ENCODE measurements at places on chromosomes 7 and 10.
A peak's percentile ranks its signal among the peaks of the same experiment; 100 is the strongest.

- DNase-seq = no peak
Observed at GRCh38 chr7:67019562-67020390, 23.1 kb downstream of the TYW1 start.

GRCh38 chr7:30249316-30249715 is 35.1 kb upstream of the ZNRF2 start:
- no peak for DNase-seq

- no peak for DNase-seq
Observed at GRCh38 chr7:129664029-129665012, 52.8 kb downstream of the NRF1 start.

- DNase-seq = peak; percentile 27
Observed at GRCh38 chr10:86342111-86342863, 24.3 kb downstream of the GRID1 start.

GRCh38 chr7:50349963-50350944 is 45.7 kb downstream of the IKZF1 start:
- no peak for DNase-seq

- DNase-seq = no peak
Observed at GRCh38 chr10:4867520-4868356, 41.7 kb downstream of the AKR1E2 start.

DNA sequence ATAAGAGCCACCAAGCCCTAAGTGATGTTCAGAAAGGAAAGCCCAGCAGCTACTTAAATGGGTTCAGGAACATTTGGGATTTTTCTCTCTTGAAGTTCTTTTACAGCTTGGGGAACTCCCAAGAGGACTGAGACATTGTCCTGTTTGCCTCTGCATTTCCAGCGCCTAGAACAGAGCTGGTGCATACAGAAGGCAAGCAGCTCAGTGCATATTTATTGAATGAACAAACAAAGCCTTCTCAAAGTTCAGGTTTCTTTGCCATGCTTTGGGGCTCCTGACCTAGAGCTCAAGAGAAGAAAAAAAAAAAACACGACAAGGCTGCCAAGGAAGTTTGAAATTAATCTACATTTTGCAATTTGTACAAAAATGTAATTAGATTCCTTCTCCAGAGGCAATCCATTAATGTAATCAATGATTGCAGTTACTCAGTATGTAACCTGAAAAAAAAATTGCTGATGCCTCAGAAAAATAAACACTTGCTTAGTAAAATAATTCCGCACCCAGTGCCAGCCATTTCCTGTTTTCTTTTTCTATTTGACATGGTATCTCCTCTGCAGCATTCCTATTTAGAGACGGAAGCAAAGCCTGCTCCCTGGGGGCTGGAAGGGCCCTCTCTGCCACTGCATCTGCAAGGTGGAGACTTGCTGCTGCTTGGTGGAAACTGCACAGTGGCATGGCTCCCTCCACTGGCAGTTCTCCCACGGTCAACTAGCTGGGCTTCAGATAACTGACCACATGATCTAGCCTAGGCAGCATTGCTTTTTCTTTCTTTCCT is 157.3 kb downstream of the TMEM178B start:
- peak; percentile 46 for DNase-seq

DNA sequence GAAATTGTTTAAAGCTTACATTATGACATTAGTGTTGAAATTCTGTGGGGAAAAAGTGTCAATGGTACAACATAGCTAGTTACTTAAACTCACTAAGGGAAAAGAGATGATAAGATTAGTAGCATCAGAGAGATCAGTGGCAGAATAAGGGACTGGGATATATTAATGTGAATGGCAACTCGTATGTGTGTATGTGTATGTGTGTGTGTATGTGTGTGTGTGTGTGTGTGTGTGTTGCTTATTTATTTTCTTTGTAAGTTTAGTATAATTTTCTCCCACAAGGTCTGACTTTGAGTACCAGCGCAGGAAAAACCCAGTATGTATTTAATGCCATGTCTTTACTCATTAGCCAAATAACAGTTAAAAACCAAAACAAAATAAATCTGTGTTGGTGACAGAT is 256.1 kb downstream of the ARHGAP21 start:
- no peak for DNase-seq

- no peak for DNase-seq
Observed at GRCh38 chr10:81108516-81109199, 571.0 kb downstream of the SH2D4B start.

GRCh38 chr7:68074242-68074641 is 1077.6 kb downstream of the TYW1 start:
- DNase-seq = no peak

GRCh38 chr7:51619880-51620279 is 303.3 kb upstream of the COBL start:
- DNase-seq = no peak

DNA sequence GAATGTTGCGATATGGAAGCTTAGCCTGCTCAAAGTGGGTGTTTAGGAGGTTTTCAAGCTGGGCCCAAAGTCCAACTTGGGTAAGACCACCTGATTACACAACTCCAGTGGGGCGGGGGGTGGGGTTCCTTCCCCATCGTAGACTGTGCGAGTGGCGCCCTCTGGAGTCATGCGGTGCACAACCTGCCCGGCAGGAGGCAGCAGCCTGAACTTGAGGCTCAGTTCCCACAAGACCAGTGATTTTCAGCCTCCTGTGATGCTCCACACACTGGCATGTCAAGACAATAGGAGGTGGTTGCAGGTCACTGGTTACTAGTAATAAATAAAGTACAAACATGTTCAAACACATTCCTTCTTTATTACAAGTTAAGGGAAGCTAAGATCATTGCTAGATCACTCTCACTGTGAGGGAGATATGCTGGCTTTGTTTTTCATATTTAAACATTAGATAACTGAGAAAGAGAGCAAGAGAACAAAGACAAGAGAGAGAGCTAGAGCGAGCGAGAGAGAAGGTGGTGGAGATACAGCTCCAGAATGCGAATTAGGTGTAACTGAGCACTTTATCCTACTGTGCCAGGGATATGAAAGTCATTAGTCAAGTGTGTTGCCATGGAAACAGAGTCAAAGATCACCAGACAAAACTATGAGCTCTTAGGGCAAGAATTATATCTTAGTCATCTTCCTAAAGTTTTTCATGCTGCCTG is 97.4 kb upstream of the BMPER start:
- DNase-seq = no peak

DNA sequence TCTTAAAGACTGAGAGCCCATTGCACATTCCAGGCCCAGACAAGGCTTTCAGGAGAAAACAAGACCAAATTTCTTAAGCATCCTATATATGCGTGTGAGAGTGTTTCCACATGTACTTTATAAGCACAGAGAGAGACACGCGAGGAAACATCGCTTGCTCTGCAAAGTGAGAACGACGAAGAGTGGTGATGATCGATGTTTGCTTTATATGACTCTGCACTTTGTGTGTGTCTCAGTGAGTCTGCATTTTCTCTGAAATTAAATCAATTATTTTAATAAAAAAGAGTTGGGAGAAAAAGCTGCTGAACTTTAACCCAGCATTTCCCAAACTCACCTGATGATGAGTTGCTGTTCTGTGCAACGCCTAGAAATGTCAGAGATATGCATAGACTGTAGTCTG is 61.7 kb upstream of the ZMIZ1 start:
- DNase-seq = no peak

DNA sequence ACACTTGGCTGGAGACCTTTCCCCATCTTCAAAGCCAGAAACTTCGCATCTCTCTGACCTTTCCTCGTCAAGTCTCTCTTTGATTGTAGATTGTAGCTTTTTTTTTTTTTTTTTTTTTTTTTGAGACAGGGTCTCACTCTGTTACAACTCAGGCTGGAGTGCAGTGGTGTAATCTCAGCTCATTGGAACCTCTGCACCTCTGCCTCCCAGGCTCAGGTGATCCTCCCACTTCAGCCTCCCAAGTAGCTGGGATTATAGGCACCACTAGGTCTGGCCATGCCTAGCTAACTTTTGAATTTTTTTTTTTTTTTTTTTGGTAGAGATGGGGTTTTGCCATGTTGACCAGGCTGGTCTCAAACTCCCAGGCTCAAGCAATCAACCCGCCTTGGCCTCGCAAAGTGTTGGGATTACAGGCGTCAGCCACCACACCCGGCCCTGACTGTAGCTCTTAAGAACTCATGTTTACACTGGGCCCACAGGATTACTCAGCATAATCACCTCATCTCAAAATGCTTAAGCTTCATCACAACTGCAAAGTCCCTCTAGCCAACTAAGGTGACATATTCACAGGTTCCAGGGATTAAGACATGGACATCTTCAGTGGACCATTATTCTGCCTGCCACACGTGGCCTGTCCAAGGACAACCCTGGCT is 11.7 kb downstream of the POLL start:
- peak; percentile 13 for DNase-seq

GRCh38 chr10:43944381-43945093 is 295.9 kb upstream of the ZNF32 start:
- DNase-seq = no peak

DNA sequence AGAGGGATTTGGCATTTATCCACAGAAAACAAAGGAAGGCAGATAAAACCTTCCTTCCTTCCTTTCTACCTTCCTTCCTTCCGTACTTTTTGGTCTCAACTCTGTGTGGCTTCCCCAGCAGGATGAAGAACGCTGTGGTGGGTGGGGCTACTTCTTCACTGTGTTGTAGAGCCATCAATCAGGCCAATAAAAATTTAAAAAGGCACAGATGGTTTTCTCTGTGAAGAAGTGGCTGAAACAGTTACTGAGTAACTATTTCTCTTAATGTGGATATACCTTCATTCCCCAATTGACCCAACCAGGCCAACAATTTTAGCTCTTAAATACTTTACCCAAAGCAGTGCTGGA is 75.8 kb downstream of the ZNF92 start:
- DNase-seq = no peak

- no peak for DNase-seq
Observed at GRCh38 chr10:16832351-16833080, 15.3 kb upstream of the RSU1 start.

- DNase-seq = no peak
Observed at GRCh38 chr10:102935505-102935904, 17.4 kb downstream of the CNNM2 start.

- no peak for DNase-seq
Observed at GRCh38 chr7:22482503-22482902, 17.5 kb downstream of the STEAP1B start.

- no peak for DNase-seq
Observed at GRCh38 chr7:1152492-1152891, 7.5 kb downstream of the ZFAND2A start.

DNA sequence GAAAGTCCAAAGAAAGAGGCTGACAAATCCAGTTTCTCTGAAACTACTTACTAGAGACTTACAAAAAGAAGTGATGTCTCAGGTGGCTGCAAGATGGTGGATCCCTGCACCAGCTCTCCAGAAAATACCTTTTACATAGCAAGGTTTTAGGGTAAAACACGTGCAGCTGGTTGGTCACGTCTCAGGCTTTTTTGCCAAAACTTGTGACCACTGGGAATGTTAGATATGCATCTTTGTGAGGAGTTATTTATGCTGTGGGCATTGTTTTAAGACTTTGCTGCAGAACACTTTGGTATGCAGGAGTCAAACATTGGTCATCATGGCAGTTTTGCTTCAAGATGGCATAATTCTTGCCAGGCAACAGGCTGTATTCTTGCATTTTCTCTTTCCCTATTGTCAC is 1352.8 kb downstream of the REEP3 start:
- DNase-seq = no peak

DNA sequence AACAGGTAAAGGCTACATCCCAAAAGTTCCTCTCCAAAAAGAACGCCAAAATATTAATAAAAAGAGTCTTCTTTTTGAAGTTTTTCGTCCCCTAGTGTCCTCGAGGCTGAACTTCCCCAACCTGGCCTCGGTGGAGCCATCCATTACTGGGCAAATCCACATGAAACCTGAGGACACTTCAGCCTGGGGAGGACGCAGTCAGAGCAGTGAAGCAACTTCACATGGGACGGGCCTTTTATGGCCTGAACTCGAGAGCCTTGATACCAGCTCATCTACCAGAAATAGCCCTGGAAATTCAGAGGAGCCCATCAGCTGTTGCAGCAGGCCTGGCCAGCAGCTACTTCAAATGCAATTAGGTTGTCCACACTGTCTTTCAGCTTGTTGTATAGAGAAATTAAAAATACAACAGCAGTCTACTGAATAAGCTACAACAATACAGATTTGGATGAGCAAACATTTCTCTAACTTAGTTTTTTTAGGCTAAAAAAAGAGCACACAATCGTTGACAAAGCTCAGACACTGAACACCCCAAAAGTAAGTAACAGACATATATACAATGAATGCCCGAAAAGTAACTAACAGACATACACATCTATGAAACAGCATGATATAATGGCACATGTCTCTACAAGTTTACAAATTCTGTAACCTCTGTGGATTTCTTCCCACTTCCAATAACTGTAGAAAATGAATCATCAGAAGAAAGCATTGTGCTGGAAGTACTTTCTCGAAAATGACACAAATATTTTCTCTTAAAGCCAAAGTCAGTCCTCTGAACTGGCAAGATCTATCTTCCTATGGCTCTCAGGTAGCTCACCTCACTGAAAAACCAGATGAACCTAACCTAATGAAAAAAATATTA is at the start of gene SVIL:
SVIL (minus strand) TSS at position 208 of the 862 bp plus-strand sequence. CDS start 79,913 bp downstream, outside the sequence.
- DNase-seq = peak; percentile 72

GRCh38 chr10:100784126-100784525 is 38.7 kb downstream of the PAX2 start:
- DNase-seq = no peak

DNA sequence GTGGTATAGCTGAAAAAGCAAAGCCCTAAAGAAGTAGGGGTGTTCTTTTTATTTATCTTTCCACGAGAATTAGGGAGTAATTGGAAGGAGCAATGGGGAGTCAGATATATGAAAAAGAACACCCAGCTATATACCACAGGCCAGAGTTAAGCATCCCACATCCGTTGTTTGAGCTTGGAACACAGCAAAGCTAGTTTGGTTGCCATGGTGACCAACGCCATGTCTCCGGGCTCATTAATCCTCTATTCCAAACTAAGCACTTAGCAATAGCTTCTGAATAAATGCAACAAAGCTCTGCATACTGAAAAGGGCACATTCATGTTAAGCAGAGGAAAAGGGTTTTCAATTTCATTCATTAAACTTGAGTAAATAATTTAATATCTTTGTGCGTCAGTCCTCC is 23.5 kb downstream of the ASB4 start:
- DNase-seq = no peak

Measured in Right ventricle myocardium superior (tissue), 1 donor.